ENCODE measurements at places on chromosomes 7 and 10. TPM values are rescaled to one million over a fixed set of nuclear protein-coding genes. Genes with fewer than 3 reads are reported as not detected.

Gene CLRN3
- total RNA-seq: not detected

- H3K27ac ChIP-seq: no peak overlapping the region
- H3K36me3 ChIP-seq: no peaks in the 10 kb centered on the region
- H3K4me1 ChIP-seq: no peaks in the 10 kb centered on the region
Measured at GRCh38 chr7:89023206-89023605, 227.7 kb upstream of the TEX47 start.

GRCh38 chr10:89053555-89053954 lies 63.0 kb downstream of the FAS start:
- no peaks in the 10 kb centered on the region for H3K36me3 ChIP-seq
- H3K4me3 ChIP-seq: no peak overlapping the region
- H3K4me1 ChIP-seq: no peaks in the 10 kb centered on the region
- H3K27me3 ChIP-seq: no peaks in the 10 kb centered on the region
- no peak for DNase-seq

- H3K4me1 ChIP-seq: no peaks in the 10 kb centered on the region
- no peaks in the 10 kb centered on the region for H3K36me3 ChIP-seq
- no peak for DNase-seq
- no peaks in the 10 kb centered on the region for H3K27me3 ChIP-seq
Measured at GRCh38 chr10:116694927-116695268, 47.5 kb downstream of the HSPA12A start.

DNA sequence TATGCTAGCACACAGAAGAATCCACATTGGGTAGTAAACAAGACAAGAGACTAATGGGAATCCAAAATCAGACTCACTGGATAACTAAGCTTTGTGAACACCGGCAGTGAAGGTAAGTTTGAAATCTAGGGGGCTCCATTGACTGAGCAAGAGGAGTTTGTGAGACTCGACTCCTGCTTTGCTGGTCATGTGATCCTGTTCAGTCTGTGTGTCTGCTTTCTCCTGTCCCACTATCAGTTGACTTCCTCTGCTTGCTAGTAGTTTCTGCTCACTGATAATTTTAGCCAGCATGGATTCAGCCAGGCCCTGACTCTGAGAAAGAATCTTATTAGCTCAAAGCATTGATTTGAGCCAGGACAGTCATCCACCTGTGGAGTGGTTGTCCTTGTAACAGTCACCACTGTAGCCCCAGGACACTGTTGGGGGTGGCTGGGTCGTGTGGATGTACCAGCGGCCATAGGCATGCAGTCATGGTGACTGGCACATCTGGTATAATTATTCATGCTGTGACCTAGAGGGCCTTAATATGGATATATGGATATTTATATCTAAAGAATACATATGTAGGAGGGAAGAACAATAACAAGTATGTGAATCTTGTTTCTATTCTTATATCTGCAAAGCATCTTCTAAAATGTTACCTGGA lies 44.4 kb downstream of the DNAH11 start:
- no peaks in the 10 kb centered on the region for H3K4me1 ChIP-seq
- no peak overlapping the region for H3K4me3 ChIP-seq
- H3K27me3 ChIP-seq: no peaks in the 10 kb centered on the region
- H3K36me3 ChIP-seq: no peaks in the 10 kb centered on the region

GRCh38 chr7:123627851-123628250 lies 26.2 kb downstream of the ASB15 start:
- no peak overlapping the region for H3K4me3 ChIP-seq
- H3K4me1 ChIP-seq: no peaks in the 10 kb centered on the region
- no peak for DNase-seq
- H3K27ac ChIP-seq: no peak overlapping the region
- H3K36me3 ChIP-seq: no peaks in the 10 kb centered on the region

DNA sequence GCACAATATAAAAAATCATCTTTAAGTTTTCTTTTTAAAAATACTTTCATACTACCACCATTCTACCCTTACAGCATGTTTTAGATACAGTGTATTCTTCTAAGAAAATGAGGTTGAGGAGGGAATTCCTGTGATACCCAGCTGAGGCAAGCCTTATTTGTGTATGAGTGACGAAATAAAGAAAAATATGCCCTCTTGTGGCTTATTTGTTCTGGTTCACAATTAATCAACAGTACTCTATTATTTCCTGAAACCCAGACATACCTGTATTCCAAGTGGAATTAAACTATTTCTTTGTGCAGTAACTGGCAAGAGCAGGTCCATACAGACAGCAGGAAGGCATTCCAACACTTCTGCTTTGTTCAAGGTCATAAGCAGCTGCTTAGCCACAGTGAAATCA lies 4.5 kb upstream of the SEMA3D start:
- no peaks in the 10 kb centered on the region for H3K36me3 ChIP-seq
- no peak overlapping the region for H3K4me3 ChIP-seq
- no peaks in the 10 kb centered on the region for H3K4me1 ChIP-seq
- H3K27ac ChIP-seq: no peak overlapping the region
- no peak for DNase-seq

Gene DKK1
- 0.96 TPM for total RNA-seq

Gene MKX
- total RNA-seq: 6.6 TPM

DNA sequence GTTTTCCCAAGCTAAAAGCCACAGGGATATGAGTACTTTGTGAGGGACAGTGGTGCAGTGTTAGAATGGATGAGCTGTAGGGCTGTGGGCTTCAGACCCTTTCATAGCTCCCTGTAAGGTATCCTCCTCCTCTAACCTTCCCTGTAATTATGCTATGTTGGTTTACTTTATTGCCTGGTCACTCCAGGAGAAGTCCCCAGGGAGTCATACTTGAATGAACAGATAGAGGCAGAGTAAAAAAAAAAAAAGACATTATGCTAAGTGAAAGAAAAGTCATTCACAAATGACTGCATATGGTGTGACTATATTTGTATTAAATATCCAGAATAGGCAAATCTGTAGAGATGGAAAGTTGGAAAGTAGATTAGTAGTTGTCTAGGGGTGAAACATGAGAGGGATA lies 434.4 kb downstream of the AUTS2 start:
- no peaks in the 10 kb centered on the region for H3K36me3 ChIP-seq
- H3K4me3 ChIP-seq: no peak overlapping the region
- no peaks in the 10 kb centered on the region for H3K27me3 ChIP-seq
- no peak overlapping the region for H3K27ac ChIP-seq

Gene PILRB
- total RNA-seq: 30.7 TPM

DNA sequence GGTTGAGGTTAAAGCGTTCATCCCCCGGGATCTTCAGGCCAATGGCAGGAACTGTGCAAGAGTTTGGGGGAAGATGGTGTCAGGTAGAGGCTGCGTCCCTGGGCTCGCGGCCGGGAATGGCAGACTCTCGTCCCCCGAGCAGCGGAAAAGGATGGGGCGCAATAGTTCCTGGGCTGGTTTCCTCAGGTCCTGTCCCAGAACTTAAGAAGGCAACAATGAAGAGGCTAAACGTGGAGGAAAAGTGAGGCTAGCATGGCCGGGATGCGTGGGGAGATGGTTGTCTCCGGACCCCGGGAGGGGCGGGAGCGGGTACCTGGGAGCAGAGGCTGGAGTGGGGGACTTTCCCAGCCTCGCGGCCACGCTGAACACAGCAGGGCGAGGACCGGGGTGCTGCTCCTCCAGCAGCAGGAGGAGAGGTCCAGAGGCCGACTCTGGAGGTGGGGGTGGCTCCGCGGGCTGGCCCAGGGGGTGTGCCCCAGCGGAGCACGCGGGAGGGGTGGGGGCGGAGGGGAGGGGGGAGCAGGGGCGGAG lies 882 bp downstream of the IRF5 start:
- H3K36me3 ChIP-seq: no peaks in the 10 kb centered on the region
- DNase-seq: no peak
- H3K27me3 ChIP-seq: no peaks in the 10 kb centered on the region
- H3K27ac ChIP-seq: no peak overlapping the region
- H3K4me3 ChIP-seq: no peak overlapping the region
- H3K4me1 ChIP-seq: no peaks in the 10 kb centered on the region

DNA sequence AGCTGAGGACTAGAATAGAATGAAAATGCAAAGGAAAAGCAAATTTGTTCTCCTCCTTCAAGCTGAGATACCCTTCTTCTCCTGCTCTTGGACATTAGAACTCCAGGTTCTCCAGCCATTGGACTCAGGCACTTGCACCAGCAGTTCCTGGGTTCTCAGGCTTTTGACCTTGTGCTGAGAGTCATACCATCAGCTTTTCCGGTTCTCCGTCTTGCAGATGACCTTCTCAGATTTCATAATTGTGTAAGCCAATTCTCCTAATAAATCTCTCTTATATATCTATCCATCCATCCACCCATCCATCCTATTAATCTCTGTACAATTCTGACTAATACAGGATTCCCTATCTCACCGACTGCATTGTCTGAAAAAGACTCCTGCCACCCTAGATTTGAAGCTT lies 108.3 kb downstream of the AHR start:
- H3K36me3 ChIP-seq: no peaks in the 10 kb centered on the region
- peaks cover 2% of the 10 kb centered on the region for H3K4me1 ChIP-seq
- DNase-seq: no peak
- H3K4me3 ChIP-seq: no peak overlapping the region
- H3K27ac ChIP-seq: no peak overlapping the region

Gene COBL
- total RNA-seq: 1.5 TPM

DNA sequence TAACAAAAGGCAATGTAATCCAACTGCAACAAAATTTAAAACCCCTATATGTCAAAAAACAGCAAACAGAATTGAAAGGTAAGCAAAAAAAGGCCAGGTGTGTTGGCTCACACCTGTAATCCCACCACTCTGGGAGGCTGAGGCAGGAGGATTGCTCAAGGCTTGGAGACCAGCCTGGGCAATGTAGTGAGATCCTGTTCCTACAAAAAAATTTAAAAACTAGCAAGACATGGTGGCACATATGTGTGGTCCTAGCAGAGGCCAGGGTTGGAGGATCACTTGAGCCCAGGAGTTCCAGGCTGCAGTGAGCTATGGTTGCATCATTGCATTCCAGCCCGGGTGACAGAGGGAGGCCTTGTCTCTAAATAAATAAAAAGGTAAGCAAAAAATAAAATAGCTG lies 212.1 kb upstream of the KLF14 start:
- no peak overlapping the region for H3K4me3 ChIP-seq
- H3K4me1 ChIP-seq: no peaks in the 10 kb centered on the region
- peaks cover under 1% of the 10 kb centered on the region for H3K36me3 ChIP-seq
- no peaks in the 10 kb centered on the region for H3K27me3 ChIP-seq
- H3K27ac ChIP-seq: no peak overlapping the region

GRCh38 chr7:151717415-151717814 lies 159.5 kb downstream of the PRKAG2 start:
- DNase-seq: no peak
- H3K27me3 ChIP-seq: no peaks in the 10 kb centered on the region
- no peak overlapping the region for H3K4me3 ChIP-seq
- no peak overlapping the region for H3K27ac ChIP-seq
- H3K4me1 ChIP-seq: no peaks in the 10 kb centered on the region
- no peaks in the 10 kb centered on the region for H3K36me3 ChIP-seq

GRCh38 chr10:60767424-60767823 lies 10.9 kb upstream of the CDK1 start:
- no peak for DNase-seq
- H3K36me3 ChIP-seq: no peaks in the 10 kb centered on the region
- no peak overlapping the region for H3K4me3 ChIP-seq
- no peaks in the 10 kb centered on the region for H3K4me1 ChIP-seq

DNA sequence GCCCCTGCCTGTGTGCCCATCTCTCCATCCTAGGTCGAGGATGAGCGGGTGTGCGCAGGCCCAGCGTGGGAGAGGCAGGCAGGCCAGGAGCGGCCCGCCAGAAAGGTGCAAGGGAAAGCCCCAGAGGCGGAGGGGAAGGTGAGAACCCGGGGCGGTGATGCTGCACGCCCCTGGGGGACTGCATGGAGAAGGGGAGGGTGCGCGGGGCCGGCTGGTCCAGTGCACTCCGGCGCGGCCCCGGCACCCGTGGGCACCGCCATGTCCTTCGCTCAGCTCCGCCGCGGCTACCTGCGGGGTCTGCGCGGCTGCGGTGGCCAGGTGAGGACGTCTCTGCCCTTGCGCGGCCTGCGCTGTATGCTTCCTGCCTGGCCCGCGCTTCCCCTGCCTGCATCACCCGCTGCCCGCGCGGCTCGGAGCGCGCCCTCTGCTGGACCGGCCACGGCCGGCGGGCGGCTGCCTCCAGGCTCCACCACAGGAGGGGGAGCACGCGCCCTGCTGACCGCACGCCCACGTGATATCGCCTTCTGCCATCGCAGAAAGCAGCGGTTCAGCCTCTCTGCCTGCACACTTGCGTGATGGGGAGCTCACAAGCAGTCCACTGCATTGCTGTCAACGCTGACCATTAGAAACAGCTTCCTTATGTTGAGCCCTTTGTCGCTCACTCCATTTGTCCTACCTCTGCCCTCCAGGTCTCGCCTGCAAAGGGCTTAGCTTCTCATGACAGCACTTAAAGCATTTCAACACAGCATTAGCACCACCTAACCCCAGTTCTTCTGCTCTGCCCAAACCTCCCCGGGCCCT lies 73.9 kb downstream of the CXCL12 start:
- DNase-seq: peak; percentile 92
- H3K36me3 ChIP-seq: no peaks in the 10 kb centered on the region
- no peak overlapping the region for H3K4me3 ChIP-seq
- H3K4me1 ChIP-seq: no peaks in the 10 kb centered on the region
- no peaks in the 10 kb centered on the region for H3K27me3 ChIP-seq
- no peak overlapping the region for H3K27ac ChIP-seq

DNA sequence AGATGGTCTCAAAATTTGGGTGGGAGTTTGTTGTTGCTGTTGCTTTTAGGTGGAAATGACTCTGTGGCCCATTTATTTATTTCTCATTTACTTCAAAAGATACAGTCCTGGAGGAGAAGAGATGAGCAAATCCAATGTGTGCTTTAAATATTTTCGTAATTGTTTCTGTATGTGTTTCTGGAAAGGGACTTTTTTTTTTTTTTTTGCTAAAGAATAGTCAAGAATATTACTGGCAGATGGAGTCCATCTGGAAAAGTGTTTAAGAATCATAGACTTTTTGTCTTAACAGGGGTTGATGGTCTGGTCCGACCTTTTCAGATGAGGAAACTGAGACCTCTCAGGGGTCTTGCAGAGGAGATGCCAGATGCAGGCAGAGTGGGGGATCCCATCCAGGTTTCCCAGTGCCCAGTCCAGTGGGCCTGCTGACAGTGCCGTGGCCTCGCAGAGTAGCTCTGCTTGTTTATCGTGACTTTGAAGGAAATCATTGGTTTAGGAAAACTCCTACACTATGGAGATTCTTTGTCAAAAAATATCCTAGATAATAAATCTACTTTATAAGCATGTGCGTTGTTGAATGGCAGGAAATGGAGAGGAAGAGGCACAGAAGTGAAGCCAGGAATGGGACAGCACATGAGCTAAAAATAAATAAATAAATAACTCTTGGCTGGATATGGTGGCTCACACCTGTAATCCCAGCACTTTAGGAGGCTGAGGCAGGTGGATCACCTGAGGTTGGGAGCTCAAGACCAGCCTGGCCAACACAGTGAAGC lies 164.3 kb upstream of the SVIL start:
- H3K36me3 ChIP-seq: no peaks in the 10 kb centered on the region
- H3K27me3 ChIP-seq: no peaks in the 10 kb centered on the region
- no peak overlapping the region for H3K4me3 ChIP-seq
- no peak for DNase-seq

Gene FAM25G
- not detected for total RNA-seq

DNA sequence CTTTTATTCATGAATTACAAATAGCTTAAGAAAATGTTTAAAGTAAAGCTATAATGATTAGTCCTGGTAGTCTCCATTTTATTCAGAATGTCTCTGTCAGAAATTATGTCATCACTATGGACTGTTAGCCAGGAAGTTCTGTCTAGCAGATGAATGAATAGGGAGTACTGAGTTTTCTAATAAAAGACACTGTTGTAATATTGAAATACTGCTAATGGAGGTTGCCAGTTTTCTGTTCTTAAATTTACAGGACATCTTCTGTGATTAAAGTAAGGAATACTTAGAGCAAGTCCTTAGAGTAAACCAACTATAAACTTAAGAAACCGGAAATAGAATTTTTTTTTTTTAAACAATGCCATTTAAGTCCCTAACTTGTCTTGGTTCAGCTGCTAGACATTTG lies 309.8 kb downstream of the ADK start:
- no peak overlapping the region for H3K4me3 ChIP-seq
- H3K27me3 ChIP-seq: no peaks in the 10 kb centered on the region
- DNase-seq: no peak
- no peaks in the 10 kb centered on the region for H3K36me3 ChIP-seq

Measured in aorta (tissue), 5 donors.